ENCODE measurements at places on chromosomes 12 and 14.

GRCh38 chr12:68381476-68382219 is 49.5 kb upstream of the MDM1 start:
- DNase-seq = no peak

DNA sequence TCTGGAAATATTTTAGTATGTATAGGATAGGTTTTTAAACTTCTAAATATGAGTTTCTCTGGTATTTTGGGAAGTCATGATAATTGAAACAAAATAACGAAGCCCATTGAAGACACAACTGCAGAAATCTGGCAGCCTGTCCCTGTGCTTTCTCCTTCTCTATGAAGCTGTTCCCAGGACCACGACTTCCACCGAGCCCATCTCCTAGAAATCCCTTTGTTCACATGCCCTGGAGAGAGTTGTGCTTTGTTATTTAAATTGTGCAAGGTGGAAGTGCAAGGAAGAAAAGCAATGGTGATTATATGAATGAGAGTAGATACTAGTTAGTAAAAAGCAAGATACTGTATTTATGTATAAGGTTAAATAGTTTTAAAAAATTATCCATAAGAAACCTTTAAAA is 32.2 kb downstream of the STK38L start:
- no peak for DNase-seq

- DNase-seq = no peak
Measured at GRCh38 chr12:97650242-97650641, 187.6 kb downstream of the RMST start.

DNA sequence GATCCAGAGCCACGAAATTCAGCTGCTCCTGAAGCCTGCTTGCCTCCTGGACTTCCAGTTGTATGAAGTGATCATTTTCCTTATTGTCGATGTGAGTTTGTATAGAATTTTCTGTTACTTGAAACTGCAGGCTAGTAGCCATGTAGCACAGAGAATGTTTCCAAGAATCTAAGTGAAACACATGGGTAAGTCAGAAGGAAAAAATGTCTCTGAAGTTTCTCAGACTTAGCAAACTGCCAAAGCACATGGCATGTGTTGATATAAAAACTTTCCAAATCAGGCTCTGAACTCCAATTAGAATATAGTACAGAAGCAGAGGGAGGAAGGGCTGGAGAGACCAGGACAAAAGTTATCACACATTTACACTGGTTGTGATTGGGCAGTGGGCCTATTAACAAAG is 9.8 kb upstream of the PCNX1 start:
- no peak for DNase-seq

GRCh38 chr14:20587489-20588154 is at the start of gene RNASE11:
Gene RNASE11 (minus strand): TSS chr14:20588001.
- no peak for DNase-seq

- no peak for DNase-seq
Measured at GRCh38 chr12:103997286-103997900, 31.7 kb downstream of the TDG start.

DNA sequence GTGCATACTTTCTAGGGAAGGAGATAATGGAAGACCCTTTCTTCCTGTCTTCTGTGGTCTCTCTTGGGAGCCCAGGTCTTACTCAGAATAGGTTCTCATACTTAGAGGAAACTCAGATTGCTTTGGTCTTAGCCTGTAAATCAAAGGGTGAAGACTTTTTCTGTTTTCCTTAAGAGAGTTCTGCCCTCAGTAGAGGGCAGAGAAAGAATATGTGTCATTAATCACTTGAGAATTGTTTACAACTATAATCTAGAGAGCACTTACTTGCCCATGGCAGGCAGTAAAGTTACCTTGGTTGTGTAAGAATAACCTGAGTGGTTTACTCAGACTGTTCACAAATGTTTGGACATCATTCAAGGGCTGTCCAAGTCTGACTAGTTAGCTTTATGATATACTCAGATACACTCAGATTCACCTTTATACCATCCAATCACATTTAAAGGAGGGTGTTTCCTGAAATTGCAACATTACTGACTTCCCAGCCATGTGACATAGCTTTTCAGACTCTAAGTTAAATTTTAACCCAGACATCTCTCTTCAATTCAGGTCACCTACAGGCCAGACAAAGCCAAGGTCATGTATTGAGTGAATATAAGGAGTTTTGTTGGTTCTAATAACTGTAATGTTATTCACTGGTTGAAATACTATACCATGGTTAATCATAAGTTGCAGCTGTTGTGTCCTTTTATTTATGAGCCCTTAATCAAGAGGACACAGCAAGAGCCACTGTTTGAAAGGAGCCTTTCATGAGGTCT is 372.2 kb downstream of the RAD51B start:
- no peak for DNase-seq

- peak; percentile 68 for DNase-seq
Measured at GRCh38 chr12:120903412-120904196, 554 bp downstream of the SPPL3 start.

GRCh38 chr12:68841717-68842116 is 33.7 kb downstream of the MDM2 start:
- no peak for DNase-seq

- peak; percentile 47 for DNase-seq
Measured at GRCh38 chr12:132084621-132085290, 59.4 kb downstream of the DDX51 start.

GRCh38 chr12:25940886-25941285 is 17.6 kb upstream of the RASSF8 start:
- no peak for DNase-seq

DNA sequence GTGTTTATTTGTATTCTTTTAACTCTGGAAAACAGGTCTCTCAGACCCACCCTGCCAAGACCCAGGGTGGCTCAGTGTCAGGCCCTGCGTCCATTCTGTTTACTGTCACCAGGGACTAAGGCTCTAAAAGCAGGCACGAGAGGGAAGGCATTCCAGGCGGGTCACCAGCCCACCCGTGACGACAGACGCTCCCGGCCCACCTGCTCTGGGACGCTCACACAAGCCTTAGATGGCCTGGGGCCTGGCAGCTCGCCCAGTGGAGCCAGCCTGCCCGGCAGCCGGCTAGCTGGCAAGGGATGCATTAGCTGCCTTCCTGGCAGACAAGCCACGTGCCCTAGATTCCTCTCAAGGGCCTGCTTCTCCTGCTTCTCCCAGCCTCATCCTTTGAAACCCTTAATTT is 9.2 kb upstream of the NUAK1 start:
- DNase-seq = no peak

DNA sequence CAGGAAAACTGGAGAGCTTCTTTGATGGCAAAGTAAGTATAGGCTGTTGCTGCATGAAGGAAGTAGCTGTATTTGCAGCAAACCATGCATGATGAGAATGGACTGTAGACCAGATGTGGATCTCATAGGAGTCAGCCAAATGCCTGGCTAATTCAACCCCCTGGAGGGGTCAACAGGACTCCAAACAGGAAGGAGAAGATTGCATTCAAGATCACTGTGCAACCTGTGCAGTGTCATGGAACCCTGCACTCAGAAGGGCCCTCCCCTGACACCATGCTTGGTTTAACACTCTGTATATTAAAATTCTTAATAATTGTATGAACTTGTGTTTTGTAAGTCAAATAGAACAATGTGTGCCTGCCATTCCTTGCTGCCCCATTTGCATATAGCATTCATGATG is 225.1 kb upstream of the FSCB start:
- no peak for DNase-seq

DNA sequence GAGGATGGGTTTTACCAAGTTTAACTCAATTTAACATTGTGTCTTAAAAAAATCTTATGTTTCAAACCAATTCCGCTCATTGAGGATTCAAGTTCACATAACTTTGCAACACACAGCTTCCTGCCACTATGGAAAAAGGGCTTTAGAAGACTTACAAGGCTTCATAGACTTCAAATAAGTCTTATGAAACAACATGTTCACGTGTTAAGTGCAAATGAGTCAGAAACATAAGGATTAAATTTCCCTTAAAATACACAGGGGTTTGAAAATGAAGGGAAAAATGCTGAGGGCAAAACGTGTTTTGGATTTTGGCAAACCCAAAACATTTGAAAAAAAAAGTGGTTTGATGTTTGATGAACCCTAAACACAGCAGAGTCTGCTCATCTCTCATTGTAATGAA is 364.8 kb downstream of the BMP4 start:
- no peak for DNase-seq

All from activated T-cell treated with anti-CD3 and anti-CD28 coated beads, Interleukin-2, amount 50 U/mL, for 1 hour (primary cell).